ENCODE measurements at places on chromosomes 2 and 18.

DNA sequence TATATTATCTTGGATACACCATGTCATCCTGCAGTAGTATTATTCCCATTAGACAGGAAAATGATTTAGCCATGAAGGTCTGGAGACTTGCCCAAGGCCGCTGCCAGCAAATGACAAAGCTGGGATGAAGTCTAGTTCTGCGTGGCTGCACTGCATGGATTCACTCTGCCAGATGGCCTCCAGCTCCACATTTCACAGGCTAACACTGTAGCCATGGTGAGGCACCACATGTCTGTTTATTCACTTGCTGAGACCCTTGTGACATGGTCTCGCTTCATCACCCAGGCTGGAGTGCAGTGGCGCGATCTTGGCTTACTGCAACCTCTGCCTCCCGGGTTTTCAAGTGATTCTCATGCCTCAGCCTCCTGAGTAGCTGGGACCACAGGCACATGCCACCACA lies 31.5 kb upstream of the SCG2 start:
- DNase-seq = no peak

DNA sequence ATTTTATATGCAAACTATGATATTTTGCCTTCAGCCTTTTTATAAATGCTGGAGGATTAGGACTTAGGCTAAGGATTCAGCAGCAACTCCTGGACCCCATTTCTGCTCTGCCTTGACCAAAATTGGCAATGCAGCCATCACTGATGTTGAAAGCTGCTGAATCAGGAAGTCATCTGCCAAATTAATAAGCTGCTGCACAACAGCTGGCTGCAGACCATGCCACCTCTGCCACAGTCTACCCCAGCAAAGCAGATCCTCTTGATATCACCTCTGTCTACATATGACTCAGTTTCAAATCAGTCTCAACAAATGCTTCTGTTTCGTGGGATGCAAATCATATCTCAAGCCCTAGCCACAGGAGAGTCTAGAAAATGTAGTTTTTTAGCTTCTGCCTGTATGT lies 7.1 kb upstream of the SOS1 start:
- peak; percentile 23 for DNase-seq

- DNase-seq = no peak
Observed at GRCh38 chr2:56739413-56739812, 555.6 kb downstream of the CCDC85A start.

DNA sequence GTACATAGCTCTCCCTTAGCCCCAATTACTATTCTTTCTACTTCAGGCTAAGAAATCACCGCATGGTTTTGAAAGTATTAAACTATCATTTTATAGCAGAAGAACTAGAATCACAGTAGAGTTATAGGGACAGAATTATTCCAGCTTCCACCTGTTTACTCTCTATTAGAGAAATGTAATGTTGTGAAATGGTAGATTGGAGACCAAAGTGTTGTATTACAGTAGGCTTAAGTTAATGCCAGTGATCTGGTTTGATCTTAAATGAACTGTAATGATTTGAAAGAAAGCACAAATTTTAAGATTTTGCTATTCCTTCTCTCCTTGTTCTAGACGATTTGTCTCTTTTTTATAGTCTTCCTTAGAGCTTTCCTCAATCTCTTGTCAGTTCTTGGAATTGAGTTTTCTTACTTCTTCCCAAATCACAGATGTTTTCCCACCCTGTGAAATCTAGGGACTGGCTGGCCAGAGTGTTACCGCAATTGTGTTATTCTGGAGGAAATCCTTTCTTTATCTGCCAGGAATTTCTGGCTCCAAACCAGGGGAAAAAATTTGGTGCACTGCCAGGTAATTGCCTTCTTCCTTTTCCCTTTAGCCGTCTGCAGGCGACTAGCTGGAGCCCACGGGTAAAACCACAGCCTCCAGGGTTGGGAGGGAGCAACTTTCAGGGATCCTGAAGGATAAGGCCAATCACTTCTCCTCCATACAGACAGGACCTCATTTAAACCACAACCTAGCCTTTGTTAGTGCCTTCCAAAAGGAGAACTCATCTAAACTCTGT lies 51.7 kb downstream of the NOP58 start:
- DNase-seq = no peak

DNA sequence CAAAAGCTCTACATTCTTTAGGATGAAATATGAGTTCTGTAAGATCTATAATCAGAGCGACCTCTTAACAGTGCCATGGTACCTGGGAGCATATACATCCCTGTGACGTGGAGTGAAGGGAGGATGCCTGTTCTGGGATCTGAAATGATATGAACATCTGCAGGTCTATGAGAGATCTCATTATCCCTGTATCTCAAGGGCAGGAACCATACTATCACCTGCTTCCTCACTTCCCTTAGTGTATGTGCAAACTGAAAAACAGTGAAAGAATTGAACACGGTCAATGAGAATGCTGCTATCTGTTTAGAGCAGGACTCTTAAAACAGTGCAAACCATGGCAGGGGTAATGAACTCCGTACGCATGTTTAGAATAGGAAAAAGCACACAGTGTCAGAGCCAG lies 364.0 kb downstream of the LPIN1 start:
- DNase-seq = no peak
